ENCODE measurements at places on chromosomes 2 and 18.

GRCh38 chr2:173898178-173898668 is 67.0 kb downstream of the SP3 start:
- DNase-seq: no peak

- peak; percentile 78 for DNase-seq
Observed at GRCh38 chr2:42859006-42859552, 66.7 kb upstream of the HAAO start.

DNA sequence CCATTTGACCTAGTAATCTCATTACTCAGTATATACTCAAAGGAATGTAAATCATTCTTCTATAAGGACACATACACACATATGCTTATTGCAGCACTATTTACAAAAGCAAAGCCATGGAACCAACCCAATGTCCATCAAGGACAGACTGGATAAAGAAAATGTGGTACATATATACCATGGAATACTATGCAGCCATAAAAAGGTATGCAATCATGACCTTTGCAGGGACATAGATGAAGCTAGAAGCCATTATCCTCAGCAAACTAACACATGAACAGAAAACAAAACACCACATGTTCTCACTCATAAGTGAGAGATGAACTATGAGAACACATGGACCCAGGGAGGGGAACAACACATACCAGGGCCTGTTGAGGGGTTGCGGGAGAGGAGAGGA is 214.5 kb downstream of the NBAS start:
- no peak for DNase-seq

DNA sequence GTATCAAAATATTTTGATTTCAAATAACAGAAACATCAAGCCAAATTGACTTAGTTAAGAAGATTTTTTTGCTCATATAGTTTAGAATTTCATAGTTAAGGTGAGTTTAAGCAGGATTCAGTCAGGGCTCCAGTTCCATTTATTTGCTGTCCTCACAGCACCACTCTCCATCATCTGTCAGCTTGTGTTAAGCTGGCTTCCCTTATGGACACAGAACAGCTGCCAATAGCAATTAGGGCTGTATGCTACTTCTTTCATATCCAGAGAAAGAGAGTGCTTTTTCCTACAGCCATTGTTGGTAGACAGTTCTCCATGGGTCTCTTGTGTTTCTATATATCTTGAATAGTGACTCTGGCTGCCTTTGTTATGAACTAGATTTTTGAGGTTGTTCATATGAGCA is 95.4 kb upstream of the CYP20A1 start:
- no peak for DNase-seq

- no peak for DNase-seq
Observed at GRCh38 chr2:43055985-43056384, 170.4 kb downstream of the ZFP36L2 start.
